ENCODE measurements at places on chromosomes 13 and 19.

DNA sequence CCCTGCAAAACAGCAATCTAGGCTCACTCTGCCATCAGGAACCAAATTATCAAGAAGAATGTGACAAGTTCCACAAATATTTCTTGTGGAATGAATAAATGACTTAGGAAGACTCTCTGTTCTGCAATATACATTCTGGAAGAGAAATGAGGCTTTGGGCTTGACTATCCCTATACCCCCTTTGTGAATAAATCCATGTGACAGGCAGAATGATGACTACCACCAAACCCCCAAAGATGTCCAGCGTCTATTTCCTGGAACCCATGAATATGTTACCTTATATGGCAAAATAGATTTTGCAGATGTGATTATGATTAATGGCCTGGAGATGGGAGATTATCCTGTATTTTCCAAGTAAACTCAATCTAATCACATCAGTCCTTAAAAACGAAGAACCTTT, 139.3 kb downstream of the ENOX1 start:
- no peak for DNase-seq

DNA sequence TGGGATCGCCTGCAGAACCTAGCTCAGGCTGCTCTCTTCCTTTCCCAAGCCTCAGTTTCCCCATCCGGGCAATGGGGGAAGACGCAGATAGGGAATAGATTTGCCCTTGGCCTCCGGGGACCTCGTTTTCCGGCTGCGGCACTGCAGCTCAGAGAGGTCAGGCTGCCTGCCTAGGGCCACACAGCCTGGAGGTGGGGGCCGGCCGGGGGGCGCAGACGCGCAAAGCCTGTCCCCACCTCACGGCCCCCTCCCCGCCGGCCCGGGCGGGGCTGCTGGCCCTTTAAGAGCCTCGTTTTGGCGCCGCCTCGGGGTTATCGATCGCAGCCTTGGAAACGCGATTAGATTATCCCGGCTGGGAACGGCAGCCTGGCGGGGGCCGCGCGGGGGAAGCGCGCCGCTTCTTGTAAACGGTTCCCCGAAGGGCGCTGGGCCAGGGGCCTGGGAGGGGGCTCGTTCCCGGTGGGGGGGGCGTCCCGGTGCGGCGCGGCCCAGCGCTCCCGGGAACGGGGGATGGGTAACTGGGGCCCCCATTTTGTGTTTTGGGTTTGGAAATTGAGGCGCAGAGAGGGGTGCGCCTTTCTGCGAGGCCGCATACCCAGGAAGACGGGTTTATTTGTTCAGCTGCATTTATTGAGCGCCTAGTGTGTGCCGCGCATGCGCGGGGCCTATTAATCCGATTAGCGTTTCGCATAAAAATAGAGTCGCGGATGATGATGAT, 23.4 kb upstream of the TCF3 start:
- no peak for DNase-seq

DNA sequence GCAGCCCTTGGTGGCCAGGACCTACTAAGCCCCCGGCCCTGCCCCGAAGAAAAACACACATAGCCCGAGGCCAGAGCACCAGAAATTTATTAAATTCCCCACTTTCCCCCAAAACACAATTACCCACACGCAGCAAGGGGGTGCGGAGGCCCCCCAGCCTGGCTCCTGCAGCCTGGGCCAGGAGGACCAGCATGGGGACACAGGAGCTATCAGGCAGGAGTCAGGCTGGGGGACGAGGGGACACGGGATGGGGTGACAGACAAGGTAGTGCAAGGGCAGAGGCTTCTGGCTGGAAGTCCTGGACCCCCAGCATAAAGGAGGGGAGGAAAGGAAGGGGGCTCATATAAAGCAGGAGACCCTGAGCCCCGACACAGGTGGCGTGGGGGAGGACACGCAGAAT, 3.1 kb downstream of the RNU6-9 start:
- no peak for DNase-seq

DNA sequence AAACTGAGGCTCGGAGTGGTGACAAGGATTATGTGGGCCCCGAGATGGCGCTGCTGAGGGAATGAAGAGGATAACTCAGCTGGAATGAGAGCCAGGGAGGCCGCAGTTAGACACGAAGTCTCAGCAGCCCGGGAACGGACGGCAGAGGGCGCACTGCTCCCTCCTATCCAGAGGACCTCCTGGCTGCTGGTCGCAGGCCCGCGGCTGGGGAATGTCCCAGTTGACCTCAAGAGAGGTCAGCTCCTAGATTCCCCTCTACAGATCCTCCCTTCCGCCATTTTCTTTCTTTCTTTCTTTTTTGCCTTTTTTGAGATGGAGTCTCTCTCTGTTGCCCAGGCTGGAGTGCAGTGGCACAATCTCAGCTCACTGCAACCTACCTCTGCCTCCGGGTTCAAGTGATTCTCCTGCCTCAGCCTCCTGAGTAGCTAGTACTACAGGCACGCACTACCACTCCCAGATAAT, 24.1 kb upstream of the ASPDH start:
- no peak for DNase-seq

DNA sequence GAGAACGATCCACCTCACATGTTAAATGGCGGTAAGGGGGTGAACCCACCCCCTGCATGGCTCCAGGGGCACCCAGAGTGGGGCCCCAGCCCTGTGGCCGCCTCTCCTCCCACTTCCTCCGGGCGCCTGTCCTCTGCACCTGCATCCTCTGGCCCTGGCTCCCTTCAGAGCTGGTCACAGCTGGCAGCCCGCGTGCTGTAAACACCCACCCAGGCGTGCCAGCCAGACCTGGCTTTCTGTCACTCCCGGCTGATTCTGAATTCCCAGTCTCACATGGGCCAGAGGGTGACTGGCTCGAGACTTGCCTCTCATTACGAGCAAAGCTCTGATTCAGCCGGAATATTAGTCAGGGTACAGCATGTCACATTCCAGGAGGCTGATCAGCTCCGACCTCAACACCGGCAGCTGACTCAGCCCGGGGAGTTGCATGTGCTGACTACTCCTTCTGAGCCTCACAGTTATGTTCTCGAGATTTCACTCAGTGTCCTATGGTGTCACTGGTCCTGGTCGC, 75.1 kb downstream of the GNG7 start:
- DNase-seq, result no peak

- DNase-seq, result no peak
These were observed 46.2 kb downstream of the CACNA1A start for GRCh38 chr19:13460045-13460444.

DNA sequence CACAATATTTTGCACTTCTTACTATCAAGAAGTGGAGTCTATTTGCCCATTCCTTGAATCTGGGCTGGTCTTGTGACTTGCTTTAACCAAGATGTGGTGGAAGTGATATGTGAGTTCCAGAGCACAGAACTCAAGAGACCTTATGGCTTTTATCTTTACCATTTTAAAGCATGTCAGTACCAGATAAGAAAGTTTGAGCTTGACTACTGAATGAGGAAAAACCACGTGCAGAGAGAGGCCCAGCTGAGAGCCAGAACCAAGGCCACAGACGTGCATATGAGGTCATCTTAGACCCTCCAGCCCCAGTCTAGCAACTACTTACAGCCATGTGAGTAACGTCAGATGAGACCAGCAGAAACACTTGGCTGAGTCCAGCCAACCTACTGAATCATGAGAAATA, 6.3 kb upstream of the CDK8 start:
- no peak for DNase-seq

DNA sequence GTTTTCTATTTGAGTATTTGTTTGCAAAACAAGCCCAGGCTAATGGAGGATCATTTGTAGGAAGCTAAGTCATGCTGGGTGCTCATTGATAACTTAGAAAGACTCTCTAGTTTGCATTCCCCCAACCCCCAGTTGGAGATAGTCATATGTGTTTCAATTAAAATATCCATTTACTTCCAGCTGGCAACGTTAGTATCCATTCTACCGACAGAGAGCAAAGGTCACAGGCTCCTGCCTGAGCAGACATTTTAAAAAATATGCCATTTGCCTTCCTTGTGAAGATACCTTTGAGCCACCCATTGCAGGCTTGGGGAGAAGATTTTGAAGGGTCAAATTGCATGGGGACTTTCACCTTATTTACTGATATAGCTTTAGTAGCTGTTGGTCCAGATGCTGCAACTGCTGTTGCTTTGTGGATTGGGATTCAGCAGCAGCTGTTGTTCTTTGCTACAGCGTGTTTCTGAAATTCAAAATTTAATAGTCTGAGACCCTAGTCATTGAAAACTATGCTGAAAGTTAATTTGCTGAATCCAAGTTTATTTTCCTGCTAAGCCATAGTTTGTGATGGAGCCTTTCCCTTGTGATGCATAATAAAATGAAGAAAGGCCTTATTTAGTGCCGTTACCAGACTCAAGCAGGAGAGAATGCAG, 335.1 kb downstream of the GPC6 start:
- DNase-seq, result no peak

DNA sequence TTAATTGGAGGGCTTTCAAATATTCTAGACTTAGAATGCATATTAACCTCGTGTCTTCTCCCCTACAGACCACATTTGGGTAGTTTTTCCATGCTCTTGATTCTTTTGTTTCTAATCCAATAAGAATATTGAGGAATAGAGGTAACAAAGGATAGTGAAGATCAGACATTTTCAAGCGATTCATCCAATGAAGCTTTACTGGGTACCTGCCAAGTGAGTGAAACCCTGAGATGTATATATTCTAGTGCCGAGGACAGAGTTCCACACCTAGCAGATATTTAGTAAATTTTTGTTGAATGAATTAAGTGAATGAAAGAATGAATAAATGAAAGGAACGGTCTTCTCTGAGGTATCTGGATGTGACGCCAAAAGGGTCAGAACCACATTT, 442 bp upstream of the RFC3 start:
- DNase-seq, result no peak

GRCh38 chr13:93900731-93901130, 578.8 kb downstream of the DCT start:
- no peak for DNase-seq

DNA sequence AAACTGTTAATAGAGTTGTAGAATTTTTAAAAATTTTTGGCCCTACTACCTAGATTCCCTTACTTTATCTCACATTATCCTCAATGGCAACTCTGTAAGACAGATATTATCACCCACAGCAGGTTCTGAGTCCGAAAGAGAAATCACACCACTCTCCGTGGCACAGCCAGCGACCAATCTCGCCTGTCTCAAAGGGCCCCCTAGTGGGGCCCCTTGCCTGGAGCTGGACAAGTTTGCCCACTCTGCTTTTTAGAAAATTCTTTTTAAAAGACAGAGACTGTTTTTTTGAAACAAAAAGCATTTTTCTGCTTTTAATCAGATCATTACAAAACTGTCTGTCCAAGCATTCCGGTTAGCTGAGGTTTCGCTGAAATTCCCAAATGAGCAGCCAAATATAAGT, 21.7 kb downstream of the PHF11 start:
- no peak for DNase-seq

GRCh38 chr19:35144600-35145436, 1.8 kb downstream of the FXYD7 start:
- DNase-seq, result no peak

- DNase-seq, result no peak
These were observed 5.3 kb upstream of the PROZ start for GRCh38 chr13:113152984-113153809.

DNA sequence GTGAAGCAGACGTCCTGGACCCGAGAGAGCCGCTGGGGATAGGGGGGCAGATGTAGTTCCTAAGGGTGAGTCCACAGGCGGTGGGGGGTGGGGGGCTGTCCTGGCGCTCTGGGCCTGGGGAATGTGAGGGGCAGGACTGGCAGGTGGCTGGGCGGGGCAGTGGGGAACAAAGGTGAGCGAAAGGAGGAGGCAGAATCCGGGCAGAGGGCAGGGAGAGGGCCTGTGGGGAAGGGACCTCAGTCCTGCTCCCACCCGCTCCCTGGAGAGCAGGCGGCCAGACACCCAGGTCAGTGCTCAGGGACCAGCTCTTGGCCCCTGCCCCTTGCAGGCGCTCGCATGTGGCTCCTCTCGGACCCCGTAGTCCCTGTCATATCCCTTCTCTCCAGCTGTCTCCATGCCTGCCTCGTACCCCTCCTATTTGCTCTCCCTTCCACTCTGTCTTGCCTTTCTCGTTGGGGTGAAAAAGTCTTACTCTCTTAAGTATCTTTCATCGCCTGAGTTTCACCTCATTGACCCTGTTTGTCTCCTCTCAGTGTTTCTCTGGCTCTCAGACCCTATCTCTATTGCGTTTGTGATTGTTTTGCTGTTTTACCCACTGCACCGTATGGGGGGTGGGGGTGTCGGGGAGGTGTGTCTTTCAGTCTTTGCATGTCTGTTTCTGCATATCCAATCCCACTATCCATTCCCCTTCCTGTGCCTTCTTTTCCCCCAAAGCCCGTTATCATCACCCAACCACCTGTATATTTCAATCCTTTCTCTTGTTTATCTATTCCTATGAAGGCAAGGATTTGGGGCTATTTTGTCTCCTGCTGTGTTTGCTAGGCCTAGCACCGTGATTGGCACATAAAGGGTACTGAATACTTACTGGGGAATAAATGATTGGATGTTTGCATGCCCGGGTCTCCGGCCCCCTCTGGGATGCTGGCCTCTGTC, 5.8 kb downstream of the SPHK2 start:
- no peak for DNase-seq

GRCh38 chr13:19726611-19727010, 56.1 kb downstream of the PSPC1 start:
- no peak for DNase-seq

DNA sequence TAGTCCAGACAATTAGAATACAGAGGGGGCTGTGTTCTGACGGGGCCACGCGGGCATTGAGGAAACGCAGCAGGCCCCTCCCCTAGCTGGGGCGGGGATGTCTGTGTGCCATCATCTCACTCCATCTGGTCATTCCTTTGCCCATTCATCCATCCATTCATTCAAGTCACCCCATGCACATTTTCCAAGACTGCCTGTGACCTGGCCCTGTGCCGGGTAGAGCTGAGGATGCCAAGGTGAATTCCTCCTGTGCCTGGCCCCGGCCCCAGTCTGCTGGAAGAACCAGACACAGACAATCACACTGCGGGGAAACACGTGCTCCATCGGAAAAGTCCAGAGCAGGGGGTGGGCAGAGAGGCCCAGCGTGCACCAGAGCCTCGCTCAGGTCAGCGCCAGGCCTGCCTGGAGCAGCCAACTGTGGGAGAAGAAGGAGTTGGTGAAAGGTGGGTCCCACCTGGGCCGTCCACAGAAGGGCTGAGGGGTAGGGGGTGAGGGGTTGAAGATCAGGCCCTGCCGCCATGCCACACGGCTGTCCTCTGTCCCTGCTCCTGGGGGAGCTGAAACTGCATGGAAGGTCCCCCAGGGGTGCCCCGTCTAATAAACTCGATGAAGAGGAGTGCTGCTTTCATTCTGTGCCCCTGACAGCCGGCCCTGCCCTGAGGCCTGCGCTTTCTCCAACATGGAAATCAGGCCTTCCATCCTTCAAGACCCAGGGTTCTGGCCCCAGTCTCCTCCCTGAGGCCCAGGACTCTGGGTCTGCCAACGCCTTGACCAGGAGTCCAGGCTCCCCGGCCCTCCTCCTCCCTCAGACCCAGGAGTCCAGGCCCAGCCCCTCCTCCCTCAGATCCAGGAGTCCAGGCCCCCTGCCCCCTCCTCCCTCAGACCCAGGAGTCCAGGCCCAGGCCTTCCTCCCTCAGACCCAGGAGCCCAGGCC, 1.6 kb upstream of the CACNG6 start:
- no peak for DNase-seq

GRCh38 chr19:15378534-15379082, 979 bp downstream of the AKAP8 start:
- DNase-seq, result no peak

All from NCI-H1436 treated with DMSO at 0.1 percent for 48 hours (cell line).